Thoracic aorta endothelial cell (primary cell): ENCODE measurements at places on chromosomes 11 and 22. TPM values are rescaled to one million over a fixed set of nuclear protein-coding genes. Genes with fewer than 3 reads are reported as not detected.

The RSF1 gene
- 56.1 and 70.5 TPM in 2 replicates for total RNA-seq

The BCO2 gene
- total RNA-seq: 1.2 and 2.8 TPM in 2 replicates

The OR52I2 gene
- total RNA-seq: not detected in 2 replicates

The EMID1 gene
- total RNA-seq: not detected in 2 replicates
